ENCODE measurements at places on chromosomes 4 and X.

- DNase-seq: no peak
Measured at GRCh38 chr4:25345744-25346143, 31.3 kb upstream of the ANAPC4 start.

DNA sequence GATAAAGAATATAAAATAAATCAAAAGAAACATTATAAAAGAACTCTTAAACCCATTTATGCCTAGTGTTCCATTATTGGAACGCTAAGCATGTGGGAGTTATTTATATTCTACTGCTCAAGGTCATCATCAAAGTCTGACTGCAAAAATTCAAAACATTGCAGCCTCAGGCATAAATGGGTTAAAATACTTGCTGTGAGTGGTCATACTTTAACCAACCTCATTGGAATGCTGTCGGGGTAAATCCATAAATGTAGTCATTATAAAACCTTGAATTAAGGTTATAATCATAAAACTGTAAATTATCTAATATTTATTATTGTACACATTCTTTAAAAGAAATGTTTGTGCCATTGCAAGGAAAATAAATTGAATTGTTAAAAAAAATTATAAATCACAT is 55.0 kb downstream of the RPS6KA6 start:
- DNase-seq: no peak

- DNase-seq: no peak
Measured at GRCh38 chr4:107683873-107684272, 36.2 kb downstream of the PAPSS1 start.

DNA sequence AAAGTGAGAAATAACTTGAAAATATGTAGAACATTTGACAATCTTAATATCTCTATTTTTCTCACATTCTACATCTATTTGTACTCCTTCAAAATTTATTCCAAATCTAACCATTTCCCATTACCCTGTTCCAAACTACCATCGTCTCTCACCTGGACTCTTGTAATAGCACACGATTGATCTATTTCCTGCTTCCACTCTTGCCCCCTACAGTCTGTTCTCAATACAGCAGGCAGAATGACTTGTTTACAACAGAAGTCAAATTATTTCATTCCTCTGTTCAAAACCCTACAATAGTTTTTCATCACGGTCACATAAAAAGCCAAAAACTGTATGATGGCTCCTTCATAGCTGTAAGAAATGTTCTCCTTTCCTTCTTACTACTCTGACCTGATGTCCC is 21.1 kb upstream of the LUZP4 start:
- no peak for DNase-seq

DNA sequence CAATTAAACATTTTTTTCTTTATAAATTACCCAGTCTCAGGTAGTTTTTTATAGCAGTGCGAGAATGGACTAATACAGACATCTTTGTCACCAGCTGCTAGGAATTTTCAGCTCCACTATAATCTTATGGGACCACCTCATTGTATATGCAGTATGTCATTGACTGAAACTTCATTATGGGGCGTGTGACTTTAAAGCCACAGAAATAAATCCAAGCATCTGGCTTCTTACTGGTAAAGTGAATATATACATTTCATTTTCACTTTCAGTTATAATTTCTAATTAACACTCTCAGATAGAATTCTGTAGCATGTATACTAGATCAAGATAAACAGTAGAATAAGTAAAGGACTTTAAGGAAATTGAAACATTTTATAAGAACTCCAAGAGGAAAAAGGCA is 21.9 kb downstream of the IL15 start:
- DNase-seq: no peak

- DNase-seq: no peak
Measured at GRCh38 chr4:54659313-54659712, 1.6 kb downstream of the KIT start.

DNA sequence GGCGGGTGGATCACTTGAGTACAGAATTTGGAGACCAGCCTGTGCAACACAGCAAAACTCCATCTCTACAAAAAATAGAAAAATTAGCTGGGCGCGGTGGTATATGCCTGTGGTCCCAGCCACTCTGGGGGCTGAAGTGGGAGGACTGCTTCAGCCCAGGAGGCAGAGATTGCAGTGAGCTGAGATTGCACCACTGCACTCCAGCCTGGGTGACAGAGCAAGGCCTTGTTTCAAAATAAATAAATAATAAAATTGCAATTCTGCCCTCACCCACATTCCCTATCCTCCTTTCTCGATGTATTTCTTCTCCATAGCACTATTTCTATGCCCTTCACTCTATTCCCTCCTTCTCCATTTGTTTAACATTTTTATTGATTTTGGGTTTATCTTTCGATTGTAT is 8.7 kb upstream of the SLAIN2 start:
- no peak for DNase-seq

GRCh38 chrX:111837197-111837596 is 38.8 kb upstream of the TRPC5OS start:
- no peak for DNase-seq

- DNase-seq: no peak
Measured at GRCh38 chrX:20227116-20227515, 39.6 kb downstream of the RPS6KA3 start.

All from HTR-8/SVneo (cell line).